ENCODE measurements at places on chromosomes 5 and 9.

DNA sequence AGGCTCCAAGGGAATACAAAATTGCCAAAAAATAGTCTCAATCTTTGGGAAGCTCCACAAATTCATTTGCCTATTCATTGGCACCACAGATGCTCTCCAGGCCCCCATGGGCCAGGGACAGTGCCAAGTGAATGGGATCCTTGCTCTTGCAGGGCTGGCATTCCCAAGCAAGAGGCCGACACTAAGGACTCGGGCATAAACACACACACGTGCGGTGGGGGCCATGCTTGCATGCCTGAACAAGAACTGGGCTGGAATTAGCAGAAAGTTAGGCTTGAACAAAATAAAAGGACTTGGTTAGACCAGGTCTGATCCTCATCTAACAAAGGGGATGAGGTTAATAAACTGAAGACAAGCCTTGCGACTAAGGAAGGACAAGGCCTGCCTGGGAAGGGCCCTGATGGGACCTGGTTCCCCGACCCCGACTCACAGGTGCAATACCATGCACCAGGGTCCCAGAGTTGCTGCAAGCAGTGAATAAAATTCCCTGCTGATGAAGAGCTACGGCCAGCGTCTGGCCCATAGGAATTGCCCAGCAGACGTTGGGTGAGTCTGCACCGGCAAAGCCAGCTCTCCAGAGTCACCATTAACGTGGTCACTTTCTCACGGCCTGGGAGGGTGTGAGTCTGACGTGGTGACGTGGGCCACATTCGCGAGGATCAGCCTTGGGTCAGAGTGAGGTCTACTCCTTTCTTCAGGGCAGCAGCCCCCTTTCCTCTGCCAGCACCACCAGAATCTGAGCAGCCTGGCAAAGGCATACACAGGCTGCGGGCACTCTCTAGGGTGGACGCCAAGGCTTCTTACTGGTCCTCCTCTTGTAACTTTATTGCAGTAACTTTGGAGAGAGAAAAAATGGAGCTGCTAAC lies 77.4 kb upstream of the FCN1 start:
- DNase-seq, result no peak
- H3K4me3 ChIP-seq, result no peak overlapping the region
- H3K4me1 ChIP-seq, result no peaks in the 10 kb centered on the region
- H3K36me3 ChIP-seq, result no peaks in the 10 kb centered on the region

GRCh38 chr5:121945261-121945660 lies 16.5 kb upstream of the SRFBP1 start:
- no peak overlapping the region for H3K4me3 ChIP-seq
- no peaks in the 10 kb centered on the region for H3K36me3 ChIP-seq
- no peak for DNase-seq
- H3K27me3 ChIP-seq, result no peaks in the 10 kb centered on the region

DNA sequence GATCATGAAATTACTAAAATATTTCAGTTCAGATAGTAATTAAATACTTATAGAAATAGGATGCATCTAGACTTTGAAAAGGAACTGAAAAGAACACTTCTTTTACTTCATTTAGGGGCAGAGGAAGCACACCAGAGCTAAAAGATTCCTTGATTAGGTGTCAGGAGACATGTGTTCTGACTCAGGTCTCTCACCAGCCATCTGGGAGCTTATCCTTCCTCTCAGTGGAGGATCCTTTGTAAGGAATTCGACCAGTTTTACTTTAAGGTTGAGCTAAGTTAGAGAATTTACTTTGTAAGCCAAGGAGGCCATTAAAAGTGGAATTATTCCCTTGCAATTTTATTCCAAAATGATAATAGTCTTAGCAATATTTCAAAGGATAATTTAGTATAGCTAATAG lies 16.7 kb downstream of the VCAN start:
- H3K27me3 ChIP-seq, result no peaks in the 10 kb centered on the region
- no peaks in the 10 kb centered on the region for H3K4me1 ChIP-seq
- H3K27ac ChIP-seq, result no peak overlapping the region
- no peak for DNase-seq
- no peak overlapping the region for H3K4me3 ChIP-seq
- H3K36me3 ChIP-seq, result no peaks in the 10 kb centered on the region

- DNase-seq, result no peak
- H3K4me3 ChIP-seq, result no peak overlapping the region
- no peaks in the 10 kb centered on the region for H3K36me3 ChIP-seq
- H3K27ac ChIP-seq, result no peak overlapping the region
Observed at GRCh38 chr9:115882911-115883310, 270.7 kb upstream of the PAPPA start.

DNA sequence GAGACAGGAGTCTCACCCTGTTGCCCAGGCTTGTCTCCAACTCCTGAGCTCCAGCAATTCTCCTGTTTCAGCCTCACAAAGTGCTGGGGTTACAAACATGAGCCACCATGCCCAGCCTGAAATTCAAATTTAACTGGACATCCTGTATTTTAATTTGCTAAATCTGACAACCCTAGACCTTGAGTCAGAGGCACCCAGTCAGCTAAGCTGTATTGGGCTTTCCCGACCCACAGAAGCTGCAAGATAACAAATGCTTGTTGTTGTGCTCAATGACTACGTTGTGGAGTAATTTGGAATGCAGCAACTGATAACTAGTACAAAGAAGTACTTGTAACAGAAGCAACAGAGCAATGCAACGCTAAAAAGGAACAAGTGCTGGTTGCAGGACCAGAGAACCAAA lies 533.1 kb downstream of the NTRK2 start:
- no peak for DNase-seq
- no peak overlapping the region for H3K4me3 ChIP-seq
- no peaks in the 10 kb centered on the region for H3K27me3 ChIP-seq
- no peaks in the 10 kb centered on the region for H3K36me3 ChIP-seq

GRCh38 chr5:16953729-16954128 lies 17.6 kb upstream of the MYO10 start:
- DNase-seq, result no peak
- no peaks in the 10 kb centered on the region for H3K36me3 ChIP-seq
- no peak overlapping the region for H3K27ac ChIP-seq
- no peaks in the 10 kb centered on the region for H3K4me1 ChIP-seq

- no peaks in the 10 kb centered on the region for H3K36me3 ChIP-seq
- H3K4me1 ChIP-seq, result no peaks in the 10 kb centered on the region
- no peak overlapping the region for H3K27ac ChIP-seq
- H3K27me3 ChIP-seq, result no peaks in the 10 kb centered on the region
Observed at GRCh38 chr5:122252319-122252718, 59.7 kb upstream of the SNCAIP start.

DNA sequence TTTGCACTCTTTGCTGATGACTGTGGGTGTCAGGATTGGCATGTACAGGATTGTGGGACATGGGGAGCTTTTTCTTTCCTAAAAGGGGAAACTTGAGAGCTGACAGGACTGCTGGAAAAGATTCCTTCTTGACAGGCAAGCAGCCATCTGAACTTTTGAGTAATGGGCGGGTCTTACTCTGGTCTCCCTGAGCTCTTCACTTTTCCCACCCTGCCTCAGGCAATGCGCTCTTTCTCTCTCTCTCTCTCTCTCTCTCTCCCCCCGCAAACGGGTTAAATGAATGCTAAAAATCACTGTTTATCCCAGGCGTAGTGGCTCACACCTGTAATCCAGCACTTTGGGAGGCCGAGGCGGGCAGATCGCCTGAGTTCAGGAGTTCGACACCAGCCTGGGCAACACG lies 37.1 kb upstream of the F2RL1 start:
- H3K27me3 ChIP-seq, result no peaks in the 10 kb centered on the region
- no peaks in the 10 kb centered on the region for H3K4me1 ChIP-seq
- DNase-seq, result no peak
- H3K36me3 ChIP-seq, result no peaks in the 10 kb centered on the region

- no peak overlapping the region for H3K4me3 ChIP-seq
- DNase-seq, result no peak
- H3K27ac ChIP-seq, result no peak overlapping the region
- H3K36me3 ChIP-seq, result no peaks in the 10 kb centered on the region
- no peaks in the 10 kb centered on the region for H3K4me1 ChIP-seq
Observed at GRCh38 chr9:37626708-37627292, 24.0 kb upstream of the FRMPD1 start.

DNA sequence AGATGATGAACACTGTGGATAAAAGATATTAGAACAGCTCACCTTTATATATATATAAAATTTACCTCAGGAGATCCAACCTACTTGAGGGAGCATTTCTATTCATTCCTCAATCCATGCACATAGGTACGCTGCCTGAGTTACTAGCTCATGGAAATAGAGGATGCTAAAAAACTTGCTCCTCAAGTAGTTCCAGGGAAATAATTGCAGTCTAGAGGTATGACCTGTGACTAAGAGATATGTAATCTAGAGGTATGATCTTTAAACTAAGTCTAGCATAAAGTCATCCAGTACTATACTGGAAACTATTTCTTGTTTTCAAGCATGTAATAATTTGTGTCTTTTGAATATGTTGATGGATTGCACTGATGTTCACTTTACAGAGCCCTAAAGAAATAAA lies 471.2 kb downstream of the TAF11L14 start:
- no peak overlapping the region for H3K27ac ChIP-seq
- no peak overlapping the region for H3K4me3 ChIP-seq
- no peaks in the 10 kb centered on the region for H3K36me3 ChIP-seq
- no peaks in the 10 kb centered on the region for H3K4me1 ChIP-seq
- no peak for DNase-seq

DNA sequence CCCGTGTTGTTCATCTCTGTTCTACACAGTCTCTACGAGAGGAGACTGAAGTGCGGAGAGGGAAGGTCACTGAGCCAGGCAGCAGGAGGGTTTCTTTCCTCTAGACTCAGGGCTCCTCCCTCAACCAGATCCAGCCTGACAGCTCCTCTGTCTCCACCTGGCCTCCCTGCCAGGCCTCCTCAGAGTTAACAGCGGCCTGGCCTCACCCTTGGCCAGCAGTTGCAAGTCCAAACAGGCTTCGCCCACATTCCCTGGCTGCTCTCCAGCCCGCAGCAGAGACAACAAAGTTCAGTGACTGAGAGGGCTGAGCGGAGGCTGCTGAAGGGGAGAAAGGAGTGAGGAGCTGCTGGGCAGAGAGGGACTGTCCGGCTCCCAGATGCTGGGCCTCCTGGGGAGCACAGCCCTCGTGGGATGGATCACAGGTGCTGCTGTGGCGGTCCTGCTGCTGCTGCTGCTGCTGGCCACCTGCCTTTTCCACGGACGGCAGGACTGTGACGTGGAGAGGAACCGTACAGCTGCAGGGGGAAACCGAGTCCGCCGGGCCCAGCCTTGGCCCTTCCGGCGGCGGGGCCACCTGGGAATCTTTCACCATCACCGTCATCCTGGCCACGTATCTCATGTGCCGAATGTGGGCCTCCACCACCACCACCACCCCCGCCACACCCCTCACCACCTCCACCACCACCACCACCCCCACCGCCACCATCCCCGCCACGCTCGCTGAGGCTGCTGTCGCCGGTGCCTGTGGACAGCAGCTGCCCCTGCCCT lies at the start of gene HRCT1:
Gene HRCT1 (plus strand): TSS at position 291 of the 768 bp plus-strand sequence. CDS start 86 bp downstream, at position 377.
- no peaks in the 10 kb centered on the region for H3K36me3 ChIP-seq
- peak within 1 kb of the TSS; percentile 85 for H3K27ac ChIP-seq
- H3K4me1 ChIP-seq, result peaks cover 43% of the 10 kb centered on the region
- peak within 1 kb of the TSS; percentile 4 for H3K4me3 ChIP-seq
- H3K27me3 ChIP-seq, result no peaks in the 10 kb centered on the region

GRCh38 chr9:31210978-31211570 lies 1173.4 kb upstream of the ACO1 start:
- no peak overlapping the region for H3K4me3 ChIP-seq

Measured in ovary (tissue), 10 donors.